ENCODE measurements at places on chromosomes 7 and 10.

GRCh38 chr7:51066405-51066882, 250.2 kb downstream of the COBL start:
- DNase-seq, result no peak

- DNase-seq, result no peak
Measured at GRCh38 chr7:139112741-139113250, 3.3 kb upstream of the ZC3HAV1 start.

DNA sequence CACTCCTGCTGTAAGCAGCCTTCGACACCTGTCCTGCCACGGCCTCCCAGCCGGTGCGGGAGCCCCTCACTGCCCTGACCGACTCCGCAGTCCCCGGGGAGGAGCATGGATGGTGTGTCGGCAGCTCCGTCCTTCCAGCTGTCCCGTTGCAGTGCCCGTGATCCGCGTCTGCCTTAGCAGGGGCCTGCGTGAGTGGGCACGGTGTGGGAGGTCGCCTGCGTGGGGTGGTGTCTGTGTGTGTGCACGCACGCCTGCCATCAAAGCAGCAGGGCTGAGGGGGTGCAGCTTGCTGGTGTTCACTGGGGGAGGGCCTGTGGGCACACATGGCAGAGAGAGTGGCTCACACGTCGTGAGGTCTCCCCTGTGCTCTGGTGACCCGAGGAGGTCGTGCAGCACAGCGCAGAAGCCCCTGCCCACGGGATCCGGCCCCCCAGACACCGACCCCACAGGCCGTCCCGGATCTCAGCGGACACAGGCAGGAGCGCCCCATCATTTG, 10.3 kb downstream of the MAFK start:
- DNase-seq, result peak; percentile 73

DNA sequence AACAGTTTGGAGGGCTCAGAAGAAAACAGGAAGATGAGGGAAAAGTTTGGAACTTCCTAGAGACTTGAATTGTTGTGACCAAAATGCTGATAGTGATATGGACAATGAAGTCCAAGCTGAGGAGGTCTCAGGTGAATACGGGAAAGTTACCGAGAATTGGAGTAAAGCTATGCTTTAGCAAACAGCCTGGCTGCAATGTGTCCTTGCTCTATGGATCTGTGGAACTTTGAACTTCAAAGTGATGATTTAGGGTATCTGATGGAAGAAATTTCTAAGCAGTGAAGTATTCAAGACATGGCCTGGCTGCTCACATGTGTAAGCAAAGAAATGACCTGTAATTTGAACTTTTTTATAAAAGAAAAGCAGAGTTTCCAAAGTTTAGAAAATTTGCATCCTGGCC, 240.2 kb upstream of the KLF14 start:
- DNase-seq, result no peak

DNA sequence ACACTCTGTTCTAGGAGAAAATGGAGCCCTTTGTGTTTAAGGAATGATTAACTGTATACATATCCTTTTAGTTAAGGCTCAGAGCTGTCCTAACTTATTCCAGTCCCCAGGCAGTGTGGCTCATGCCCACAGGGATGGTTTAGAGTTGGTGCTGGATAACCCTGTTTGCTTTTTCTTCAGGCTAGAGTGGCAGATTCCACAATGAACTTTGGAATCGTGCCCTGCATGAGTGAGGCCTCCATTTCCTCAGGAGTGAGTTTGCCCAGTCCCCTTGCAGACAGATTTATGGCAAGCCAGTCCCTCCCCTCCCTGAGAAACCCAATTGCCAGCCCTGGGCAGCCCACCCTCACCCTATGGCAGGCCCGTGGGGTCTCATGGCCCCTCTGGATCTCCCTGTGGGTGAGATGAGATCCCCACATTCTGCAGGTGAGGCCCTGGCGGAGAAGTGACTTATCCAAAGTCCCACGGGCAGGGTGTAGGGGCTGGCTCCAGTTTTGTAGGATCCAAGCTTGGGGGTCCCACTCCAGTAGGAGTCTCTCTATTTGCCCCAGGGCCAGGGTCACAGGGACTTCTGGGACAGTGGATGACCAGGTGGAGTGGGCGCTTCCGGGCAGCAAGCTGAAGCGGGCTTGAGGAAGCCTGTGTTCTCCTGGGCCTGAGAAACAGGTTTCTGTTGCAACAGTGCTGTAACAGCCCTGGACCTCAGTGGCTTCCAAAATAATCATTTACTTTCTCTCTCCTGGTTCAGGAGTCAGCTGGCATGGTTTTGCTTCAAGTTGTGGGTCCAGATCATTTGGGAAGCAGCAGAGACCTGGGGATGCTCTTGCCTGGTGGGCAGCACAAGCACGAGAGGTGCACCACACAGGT, 9.0 kb upstream of the COMTD1 start:
- DNase-seq, result no peak

- DNase-seq, result no peak
Measured at GRCh38 chr10:30752481-30752881, 122.9 kb upstream of the LYZL2 start.

DNA sequence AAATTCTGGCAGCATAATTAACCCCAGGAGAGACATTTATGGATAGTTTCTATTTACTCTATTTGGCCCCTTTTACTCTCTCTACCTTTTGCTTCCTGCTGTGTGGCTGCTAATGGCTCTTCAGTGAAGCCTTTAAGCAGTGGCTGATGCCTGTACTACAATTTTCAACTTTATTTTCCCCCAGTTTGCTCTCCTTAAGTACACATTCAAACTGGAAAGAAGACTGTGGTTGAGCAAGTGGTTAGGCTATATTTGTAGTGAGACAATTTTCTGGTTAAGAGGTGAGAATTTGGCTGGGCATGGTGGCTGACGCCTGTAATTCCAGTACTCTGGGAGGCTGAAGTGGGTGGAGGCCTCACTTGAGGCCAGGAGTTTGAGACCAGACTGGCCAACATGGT, 8.5 kb upstream of the RSBN1L start:
- no peak for DNase-seq

DNA sequence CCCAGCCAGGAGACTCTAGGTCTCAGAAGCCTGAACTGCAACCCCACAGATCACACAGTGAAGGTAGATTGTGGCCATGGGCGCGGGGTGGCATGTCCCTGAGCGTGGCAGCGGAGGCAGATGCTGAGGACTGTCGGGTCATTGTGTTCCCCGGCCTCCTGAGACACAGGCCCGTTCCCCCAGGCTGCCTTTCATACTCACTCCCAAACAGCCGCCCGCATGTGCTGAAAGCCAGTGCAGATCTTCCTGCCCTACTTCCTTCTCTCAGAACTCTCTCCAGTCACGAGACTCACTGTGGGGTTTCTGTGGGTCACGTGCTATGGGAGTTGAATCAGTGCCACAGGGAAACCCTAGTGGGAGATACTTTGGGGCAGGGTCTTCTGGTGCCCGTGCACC, 48.0 kb downstream of the ZNF467 start:
- no peak for DNase-seq

- no peak for DNase-seq
Measured at GRCh38 chr10:125127110-125127509, 33.3 kb downstream of the CTBP2 start.

- DNase-seq, result no peak
Measured at GRCh38 chr7:24381894-24382505, 98.0 kb downstream of the NPY start.

DNA sequence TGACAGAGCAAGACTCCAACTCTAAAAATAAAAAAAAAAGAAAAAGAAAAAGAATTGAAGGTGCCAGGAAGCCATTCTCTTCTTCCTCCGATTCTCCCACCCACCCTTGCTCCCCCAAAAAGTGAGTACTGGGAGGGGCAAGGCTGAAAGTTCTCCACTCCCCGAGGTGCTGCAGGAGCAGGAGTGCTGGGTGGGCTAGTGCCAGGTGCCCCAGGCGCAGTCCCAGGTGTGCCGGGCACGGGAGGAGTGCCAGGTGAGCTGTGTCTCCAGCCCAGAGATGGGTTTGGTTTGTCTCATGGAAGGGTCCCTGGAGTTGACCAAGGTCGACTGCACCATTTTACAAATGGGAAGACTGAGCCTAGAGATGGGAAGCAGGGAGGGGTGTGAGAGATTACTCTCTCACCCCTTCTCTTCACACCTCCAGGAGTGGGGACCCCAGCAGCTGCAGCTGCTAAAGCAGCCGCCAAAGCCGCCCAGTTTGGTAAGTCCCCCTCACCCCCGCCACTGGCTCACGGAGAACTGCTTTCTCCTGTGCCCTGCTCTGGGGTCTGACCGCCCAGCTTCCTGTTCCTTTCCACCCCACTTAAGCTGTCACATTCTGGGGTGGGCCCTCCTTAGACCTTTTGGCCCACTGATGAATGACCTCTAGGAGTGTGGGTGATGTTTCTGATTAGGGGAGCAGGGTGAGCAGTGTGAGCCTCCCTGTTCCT, 26.2 kb upstream of the LIMK1 start:
- no peak for DNase-seq

DNA sequence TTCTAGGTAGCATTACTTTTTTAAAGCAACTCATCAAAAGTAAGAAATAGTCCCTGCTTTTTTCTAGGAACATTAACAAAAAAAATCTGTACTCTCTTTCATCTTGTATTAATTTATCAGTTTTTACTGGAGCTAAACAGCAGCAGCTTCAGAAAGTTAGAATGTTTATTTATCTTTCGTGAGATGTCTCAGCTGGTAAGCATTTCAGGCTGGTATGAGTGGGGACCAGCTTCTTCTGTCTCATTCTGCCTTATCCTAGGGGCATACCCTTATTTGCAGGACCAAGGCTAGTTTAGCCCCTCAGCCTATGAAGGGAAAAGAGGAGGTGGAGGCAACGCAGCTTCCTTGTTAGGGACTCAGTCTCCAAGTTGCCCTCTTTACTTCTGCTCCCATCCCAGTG, 35.1 kb downstream of the LANCL2 start:
- no peak for DNase-seq

All from suprapubic skin (tissue), 4 donors.